ENCODE measurements at places on chromosomes 2 and 18.

- no peak for DNase-seq
Measured at GRCh38 chr2:149033716-149034115, 4.8 kb upstream of the LYPD6B start.

- DNase-seq: no peak
Measured at GRCh38 chr2:28526527-28527132, 30.8 kb downstream of the PLB1 start.

DNA sequence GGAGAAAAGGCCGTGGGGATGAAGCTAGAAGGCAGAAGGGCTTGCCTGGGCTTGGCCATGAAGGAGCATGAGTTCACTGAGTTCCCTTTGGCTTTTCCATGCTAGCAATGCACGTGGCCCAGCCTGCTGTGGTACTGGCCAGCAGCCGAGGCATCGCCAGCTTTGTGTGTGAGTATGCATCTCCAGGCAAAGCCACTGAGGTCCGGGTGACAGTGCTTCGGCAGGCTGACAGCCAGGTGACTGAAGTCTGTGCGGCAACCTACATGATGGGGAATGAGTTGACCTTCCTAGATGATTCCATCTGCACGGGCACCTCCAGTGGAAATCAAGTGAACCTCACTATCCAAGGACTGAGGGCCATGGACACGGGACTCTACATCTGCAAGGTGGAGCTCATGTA lies 2.9 kb downstream of the CTLA4 start:
- DNase-seq: no peak

GRCh38 chr2:26442707-26443106 lies 35.2 kb downstream of the OTOF start:
- DNase-seq: no peak

DNA sequence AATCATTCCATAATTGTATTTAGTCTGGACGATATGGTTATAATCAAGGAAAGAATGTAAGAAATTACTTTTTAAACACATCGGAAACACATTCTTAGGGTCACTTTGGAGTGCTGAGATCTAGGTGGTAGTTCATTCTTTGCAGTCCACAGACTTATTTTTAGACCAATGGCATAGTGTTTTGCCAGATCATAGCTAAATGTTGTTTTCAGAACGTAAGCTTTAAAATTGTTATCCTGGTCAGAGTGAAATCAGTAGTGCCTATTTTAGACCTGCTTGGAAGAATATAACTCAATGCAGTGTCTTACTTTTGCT lies 4.3 kb downstream of the MYL12A start:
- no peak for DNase-seq

DNA sequence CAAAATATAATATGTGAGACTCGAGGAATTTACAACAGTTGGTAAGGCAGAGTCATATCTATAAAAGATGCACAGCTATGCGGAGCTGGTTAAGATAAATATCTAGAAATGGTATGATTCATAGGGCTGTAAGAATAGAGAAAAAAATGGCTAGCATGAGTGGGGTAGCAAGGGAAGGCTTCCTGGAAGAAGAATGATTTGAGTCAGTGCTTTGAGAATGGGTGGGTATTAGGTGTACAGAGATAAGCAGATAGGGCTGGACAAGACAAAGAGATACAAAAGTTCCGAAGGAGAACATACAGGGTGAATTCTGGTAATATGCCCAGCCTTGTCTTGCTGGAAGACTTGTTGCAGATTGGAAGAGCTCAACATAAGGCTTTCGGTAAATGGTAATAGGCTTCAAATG lies 291.5 kb upstream of the CCDC68 start:
- DNase-seq: no peak

DNA sequence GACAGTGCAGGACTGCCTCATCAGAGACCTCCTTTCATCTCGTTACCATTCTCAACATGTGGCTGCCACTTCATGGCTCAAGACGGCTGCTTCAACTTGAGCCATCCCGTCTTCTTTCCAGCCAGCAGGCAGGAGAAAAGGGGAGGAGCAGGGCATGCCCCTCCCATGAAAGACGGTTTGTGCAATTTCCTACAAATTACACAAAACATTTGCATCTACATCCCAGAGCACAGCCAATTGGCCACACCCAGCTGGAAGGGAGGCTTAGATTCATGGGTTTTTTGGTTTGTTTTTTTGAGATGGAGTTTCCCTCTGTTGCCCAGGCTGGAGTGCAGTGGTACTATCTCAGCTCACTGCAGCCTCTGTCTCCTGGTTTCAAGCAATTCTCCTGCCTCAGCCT lies 11.8 kb downstream of the UCN start:
- DNase-seq: no peak

- no peak for DNase-seq
Measured at GRCh38 chr18:36539674-36540231, 242.2 kb downstream of the FHOD3 start.

GRCh38 chr2:226875438-226876225 lies 39.8 kb downstream of the RHBDD1 start:
- no peak for DNase-seq

DNA sequence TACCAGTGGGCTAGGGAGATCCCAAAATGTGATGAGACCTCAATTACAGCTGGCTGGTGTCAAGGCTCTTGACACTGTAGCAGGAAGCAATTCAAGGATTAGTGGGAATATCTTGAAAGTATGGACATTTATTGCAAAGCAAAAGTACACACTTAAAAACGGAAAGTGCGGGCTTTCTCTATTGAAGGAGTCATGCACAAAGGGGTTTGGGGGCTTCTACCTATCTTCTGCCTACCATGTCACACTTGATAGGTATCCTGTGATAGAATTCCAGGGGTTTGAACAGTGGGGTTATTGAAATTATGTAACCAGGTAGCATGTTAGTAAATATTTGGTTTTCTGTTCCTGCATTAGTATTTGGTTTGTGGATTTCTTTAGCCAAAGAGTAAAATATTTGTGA lies 1652.1 kb upstream of the DDX18 start:
- DNase-seq: no peak

DNA sequence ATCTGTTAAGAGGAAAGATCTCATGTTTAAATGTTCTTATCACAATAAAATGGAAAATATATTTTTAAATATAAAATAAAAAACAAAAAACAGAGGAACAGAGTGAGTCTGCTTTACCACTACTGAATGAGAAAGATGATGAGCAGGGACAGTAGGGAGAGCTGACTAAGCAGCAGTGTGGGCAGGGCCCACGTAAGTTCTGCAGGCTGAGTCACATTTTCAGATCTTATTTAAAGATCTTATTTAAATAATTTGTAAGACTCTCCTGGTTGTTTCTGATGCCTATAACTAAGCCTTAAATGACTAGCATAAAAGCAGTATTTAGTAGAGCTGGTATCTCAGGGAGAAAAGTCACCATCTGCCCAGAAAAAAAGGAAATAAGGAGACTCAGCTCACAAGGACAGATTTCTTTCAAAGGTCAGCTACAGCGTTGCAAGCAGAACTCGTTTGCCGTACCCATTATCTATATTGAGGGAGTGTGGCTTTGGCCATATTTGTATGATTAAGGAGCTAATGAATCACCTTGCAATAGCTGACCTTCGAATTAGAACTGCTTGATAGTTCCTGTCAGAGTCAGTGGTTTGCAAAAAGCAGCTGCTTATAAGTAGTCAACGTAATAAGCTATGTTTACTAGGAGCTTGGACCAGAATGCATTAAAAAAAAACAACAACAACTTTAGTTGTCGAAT lies 322.1 kb upstream of the CHAC2 start:
- DNase-seq: no peak
